ENCODE measurements at places on chromosomes 4 and X. TPM values are rescaled to one million over a fixed set of nuclear protein-coding genes. Genes with fewer than 3 reads are reported as not detected.

- DNase-seq, result peak; percentile 70
Measured at GRCh38 chrX:40108959-40109287, 11.2 kb upstream of the BCOR start.

- no peak for DNase-seq
Measured at GRCh38 chr4:78720994-78721677, 55.0 kb upstream of the BMP2K start.

- no peak for DNase-seq
Measured at GRCh38 chr4:17128268-17128667, 229.8 kb upstream of the LDB2 start.

Gene G3BP2
- 92.6 TPM for total RNA-seq

Gene CTAG1B
- 2.3 TPM for total RNA-seq
